ENCODE measurements at places on chromosomes 4 and X.
A peak's percentile ranks its signal among the peaks of the same experiment; 100 is the strongest.

DNA sequence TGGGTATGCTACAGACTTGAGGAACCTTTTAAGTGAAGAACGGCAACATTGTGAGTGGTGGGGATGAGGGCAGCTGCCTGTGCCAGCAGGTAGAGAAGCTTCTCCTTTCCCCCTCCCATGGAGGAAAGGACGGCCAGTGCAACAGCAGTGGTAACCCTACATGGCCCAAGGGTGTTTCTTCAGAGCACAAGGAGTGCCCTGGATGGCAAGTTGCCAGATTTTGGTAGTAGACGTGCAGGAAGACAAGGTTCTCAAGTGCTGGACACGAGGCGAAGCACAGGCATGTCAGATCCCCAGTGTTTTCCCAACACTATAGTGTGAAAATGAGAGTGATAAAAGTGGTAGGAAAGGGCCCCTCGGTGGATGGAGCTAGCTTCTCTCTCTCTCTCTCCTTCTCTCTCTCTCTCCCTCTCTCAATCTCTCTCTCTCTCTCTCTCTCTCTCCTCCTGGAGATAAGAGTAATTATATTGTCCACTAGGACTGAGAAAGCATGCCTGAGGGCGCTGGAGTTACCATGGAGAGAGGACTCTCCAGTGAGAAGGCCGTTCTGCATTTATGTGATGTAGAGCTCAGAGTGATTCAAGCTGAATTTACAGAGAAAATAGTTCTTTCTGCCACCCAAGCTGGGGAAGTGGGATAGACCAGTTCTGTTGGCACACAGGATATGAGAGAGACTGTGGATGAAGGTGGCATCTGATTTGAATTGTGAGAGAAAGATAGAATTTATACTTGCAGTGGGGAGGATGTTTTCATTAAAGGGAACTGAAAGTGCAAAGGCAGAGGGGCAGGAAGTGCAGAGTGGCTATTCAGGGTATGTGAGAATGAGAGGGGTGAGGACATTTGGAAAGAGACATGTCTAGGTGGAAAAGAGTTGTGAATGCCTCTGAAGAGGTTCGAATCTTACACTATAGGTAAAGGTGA lies 25.7 kb upstream of the TRPC3 start:
- DNase-seq: no peak

DNA sequence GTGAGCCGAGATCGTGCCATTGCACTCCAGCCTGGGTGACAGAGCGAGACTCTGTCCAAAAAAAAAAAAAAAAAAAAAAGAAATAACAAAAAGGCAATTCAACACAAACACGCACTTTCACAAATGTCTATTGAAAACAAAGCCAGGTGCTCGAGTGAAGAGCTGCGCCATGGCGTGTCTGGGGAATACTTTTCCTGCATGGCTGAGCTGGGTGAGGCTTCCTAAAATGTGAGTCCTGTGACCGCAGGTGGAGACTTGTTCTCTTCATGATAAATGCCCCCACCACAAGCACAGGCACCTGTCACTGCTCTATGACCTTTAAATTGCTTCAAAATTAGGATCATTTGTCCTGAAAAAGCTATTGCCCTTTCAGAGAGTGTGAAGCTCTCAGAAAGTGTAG lies 4.0 kb upstream of the ABLIM2 start:
- no peak for DNase-seq

DNA sequence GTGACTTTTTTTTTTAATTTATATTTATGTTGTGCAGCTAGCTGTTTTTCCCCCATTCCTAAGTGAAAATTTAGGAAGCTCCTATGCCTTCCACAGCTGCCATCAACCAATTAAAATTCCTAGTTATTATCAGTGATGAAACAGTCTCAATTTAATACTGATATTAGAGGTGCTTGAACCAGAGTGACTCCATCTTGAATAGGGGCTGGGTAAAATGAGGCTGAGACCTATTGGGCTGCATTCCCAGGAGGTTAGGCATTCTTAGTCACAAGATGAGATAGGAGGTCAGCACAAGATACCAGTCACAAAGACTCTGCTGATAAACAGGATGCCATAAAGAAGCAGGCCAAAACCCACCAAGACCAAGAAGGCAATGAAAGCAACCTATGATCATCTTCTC lies 136.7 kb downstream of the DCHS2 start:
- DNase-seq: no peak

GRCh38 chrX:2685886-2686285 lies 5.2 kb upstream of the CD99 start:
- DNase-seq: no peak

- DNase-seq: no peak
Measured at GRCh38 chr4:135267148-135267865, 1065.7 kb upstream of the PABPC4L start.

GRCh38 chrX:55487143-55487542 lies 2.5 kb downstream of the USP51 start:
- DNase-seq: no peak

GRCh38 chr4:119204916-119205315 lies 7.6 kb upstream of the USP53 start:
- DNase-seq: no peak

DNA sequence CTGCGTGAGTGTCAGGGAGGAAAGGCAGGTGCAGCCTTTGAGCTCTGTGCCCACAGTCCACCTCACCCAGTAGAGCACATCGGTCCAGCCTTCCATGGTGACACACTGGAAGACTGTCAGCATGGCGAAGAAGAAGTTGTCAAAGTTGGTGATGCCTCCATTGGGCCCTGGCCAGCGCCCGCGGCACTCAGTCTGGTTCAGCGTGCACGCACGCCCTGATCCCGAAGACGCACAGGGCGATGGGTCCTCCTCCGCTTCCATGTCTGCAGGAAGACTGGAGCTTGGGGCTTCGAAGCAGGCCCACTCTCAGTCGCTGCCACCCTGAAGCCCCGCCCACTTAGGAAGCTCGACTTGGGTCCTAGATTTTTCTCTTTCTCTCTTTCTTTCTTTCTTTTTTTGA lies 5.0 kb downstream of the CACNA1F start:
- no peak for DNase-seq

- no peak for DNase-seq
Measured at GRCh38 chr4:37639551-37640285, 46.5 kb downstream of the RELL1 start.

DNA sequence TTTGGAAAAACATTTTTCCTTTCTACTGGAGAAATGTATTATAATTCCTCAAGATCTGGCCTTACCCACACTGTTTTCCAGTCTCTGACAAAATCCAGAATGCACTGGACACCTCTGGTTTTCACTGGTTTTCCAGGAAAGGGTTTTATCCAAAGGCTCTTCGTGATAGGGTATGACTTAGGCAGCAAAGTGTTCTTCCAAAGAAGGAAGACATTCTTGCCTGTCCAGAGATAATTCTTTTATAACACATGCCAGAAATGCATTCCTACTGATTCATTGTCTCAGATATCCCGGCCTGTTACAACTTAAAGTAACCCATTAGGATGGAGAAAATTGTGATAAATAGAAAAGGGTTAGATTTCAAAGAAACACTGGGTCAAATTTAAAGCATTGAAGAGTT lies 2343.1 kb downstream of the PCDH7 start:
- no peak for DNase-seq

- DNase-seq: no peak
Measured at GRCh38 chr4:165016971-165017370, 14.8 kb upstream of the TRIM60 start.

GRCh38 chrX:9952300-9952699 lies 14.9 kb upstream of the CLDN34 start:
- DNase-seq: no peak

DNA sequence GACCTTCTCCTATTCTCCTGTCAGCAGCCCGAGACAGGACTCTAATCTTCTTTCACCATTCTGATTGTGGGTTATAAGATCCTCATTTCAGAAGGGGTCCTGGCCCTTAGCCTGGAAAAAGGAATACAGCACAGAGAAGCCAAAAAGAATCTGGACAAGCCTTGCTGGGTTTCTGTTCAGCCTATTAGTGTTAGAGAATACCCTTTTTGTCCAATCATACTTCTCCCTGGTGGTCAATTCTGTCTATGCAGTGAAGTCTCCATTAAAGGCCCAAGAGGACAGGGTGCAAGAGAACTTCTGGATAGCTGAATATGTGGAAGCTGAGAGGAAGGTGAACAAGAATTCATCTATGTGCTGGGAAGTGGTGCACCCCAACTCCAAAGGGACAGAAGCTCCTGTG lies 105.7 kb upstream of the AGA start:
- no peak for DNase-seq

GRCh38 chr4:1183985-1184773 lies 11.8 kb upstream of the SPON2 start:
- peak; percentile 62 for DNase-seq

GRCh38 chr4:113645771-113646441 lies 115.6 kb downstream of the CAMK2D start:
- DNase-seq: no peak

- DNase-seq: no peak
Measured at GRCh38 chrX:101164766-101165590, 54.6 kb upstream of the DRP2 start.

DNA sequence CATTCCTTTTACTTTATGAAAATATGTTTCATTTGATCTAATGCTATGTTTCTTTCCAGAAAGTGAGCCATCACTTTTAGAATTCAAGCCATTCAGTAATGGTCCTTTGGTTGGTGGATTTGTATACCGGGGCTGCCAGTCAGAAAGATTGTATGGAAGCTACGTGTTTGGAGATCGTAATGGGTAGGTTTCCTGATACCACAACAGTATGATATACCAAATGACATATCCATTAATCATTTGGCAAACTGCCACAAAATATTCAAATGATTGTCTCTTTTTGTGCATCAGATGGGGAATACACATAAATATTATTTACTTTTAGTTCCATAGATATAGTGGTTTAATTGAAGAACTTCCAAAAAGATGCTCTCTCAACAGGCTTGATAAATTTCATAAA lies 68.2 kb downstream of the HHIP start:
- no peak for DNase-seq

- no peak for DNase-seq
Measured at GRCh38 chr4:15963001-15963451, at the start of gene FGFBP2. Gene FGFBP2 (minus strand): TSS chr4:15963175. CDS start chr4:15963129, 46 bp downstream.

- DNase-seq: no peak
Measured at GRCh38 chr4:4182835-4183568, 43.7 kb downstream of the OTOP1 start.

DNA sequence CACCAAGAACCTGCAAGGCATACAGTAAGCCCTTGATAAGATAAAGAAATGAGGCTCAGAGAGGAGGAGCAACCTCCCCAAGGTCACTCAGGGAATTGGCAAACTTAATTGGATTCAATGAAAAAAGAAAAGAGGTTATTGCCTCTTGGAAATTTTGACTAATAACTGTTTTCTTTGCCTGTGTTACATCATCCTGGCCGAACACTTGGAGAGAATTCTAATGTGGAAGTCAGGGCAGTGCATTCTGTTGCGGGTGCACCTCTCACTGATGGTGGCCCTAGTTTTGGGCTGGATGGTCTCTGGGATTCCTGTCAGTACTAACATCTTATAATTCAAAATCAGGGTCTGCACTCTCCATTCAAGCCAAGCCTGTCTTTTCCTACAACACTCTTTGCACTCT lies 186.2 kb upstream of the BCOR start:
- DNase-seq: no peak

GRCh38 chr4:143381189-143382118 lies 44.8 kb downstream of the GAB1 start:
- DNase-seq: peak; percentile 92

GRCh38 chr4:56315543-56315942 lies 71.7 kb downstream of the AASDH start:
- DNase-seq: no peak

DNA sequence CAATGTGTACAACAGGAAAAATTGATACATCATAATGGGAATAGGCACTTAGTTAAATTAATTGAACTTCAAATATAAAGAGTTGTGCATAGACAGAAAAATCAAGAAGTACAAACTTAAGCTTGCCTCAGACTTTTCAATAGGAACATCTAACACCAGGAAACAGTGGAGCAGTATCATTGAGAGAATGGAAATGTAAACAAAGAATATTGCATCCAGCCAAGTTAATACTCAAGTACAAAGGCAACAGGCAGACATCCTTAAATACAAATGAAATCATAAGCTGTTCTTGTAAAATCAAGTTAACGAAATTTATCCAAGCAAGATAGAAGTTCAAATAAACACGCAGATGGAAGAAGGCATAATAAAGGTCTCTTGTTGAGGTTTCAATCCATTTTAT lies 71.2 kb upstream of the TLR2 start:
- no peak for DNase-seq

GRCh38 chrX:153648358-153649177 lies 1.6 kb downstream of the DUSP9 start:
- DNase-seq: peak; percentile 55

DNA sequence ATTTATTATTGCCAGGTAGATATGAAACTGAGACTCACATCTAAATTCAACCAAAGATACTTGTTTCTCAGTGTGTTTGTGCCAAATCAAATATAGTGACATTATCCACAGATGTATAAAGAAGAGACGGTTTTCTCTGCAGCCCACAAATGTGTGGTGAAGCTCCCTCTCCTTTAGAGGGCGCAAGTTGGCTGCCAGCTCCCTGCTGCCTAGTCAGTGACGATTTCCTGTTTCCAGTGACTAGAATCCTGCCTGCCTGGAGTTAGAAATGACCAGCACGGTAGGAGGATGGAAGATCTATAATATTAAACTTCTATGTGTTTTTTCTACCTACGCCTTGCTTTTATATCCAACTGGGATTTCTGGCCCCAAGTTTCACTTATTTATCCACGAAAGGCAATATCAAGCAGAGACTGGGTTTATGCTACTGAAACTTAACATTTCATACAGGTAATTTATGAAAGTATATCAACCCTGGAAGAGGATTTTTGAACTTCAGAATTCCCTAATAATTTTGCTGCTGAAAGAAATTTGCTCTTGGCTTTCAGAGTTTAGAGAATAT lies 1793.7 kb upstream of the TENM3 start:
- DNase-seq: no peak

GRCh38 chr4:58475097-58475496 lies 1364.9 kb upstream of the IGFBP7 start:
- DNase-seq: no peak

DNA sequence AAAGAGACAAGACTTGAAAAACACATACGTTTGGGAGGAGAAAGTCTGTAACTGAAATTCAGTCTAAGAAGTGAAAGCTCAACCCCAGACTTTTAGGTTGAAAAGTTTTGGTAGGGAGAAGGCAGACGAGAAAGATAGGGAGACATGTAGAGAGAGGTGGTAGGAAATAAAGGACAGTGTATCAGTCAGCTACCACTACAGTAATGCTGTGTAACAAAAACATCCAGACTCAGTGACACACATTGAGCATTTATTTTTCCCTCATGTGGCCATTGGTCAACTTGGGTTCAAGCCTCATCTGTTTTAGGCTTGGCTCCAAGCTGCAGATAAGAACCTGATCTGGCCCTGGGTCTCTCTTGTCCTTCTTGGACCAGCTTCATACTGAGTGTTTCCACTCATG lies 26.9 kb downstream of the CCKAR start:
- no peak for DNase-seq

- DNase-seq: no peak
Measured at GRCh38 chrX:21225643-21226042, 148.6 kb upstream of the CNKSR2 start.

GRCh38 chrX:44945736-44946135 lies 72.7 kb downstream of the KDM6A start:
- DNase-seq: no peak

- DNase-seq: no peak
Measured at GRCh38 chr4:25775166-25775565, 87.6 kb downstream of the SEL1L3 start.

Data from posterior vena cava (tissue), 2 donors.